GOT3 (cell line): ENCODE measurements at places on chromosomes 11 and 22.

DNA sequence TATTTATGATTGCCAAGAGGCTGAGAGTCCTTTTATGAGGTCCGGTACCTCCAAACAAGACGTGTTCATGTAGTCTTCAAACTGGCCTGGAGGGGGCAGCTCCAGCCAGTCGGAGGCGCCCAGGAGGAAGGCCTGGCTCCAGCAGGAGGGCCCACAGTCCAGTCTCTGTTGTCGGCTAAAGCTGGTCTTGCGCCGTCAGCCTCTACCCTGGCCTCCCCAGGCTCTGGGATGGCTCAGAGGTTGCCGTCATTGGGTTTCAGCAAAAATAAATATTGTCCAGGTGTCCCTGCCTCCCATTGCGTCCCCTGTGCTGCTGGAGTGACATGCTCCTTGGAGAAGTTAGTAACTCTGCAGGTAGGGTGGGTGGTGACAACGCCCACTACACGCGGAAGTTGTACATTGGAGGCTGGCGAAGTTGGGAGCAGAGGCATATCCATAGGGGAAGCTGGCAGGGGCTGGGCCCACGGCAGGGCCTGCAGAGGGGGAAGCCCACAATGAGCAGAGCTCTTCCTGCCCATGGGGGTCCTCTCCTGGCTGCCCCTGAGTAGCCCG, 1.0 kb upstream of the SLC25A1 start:
- no peak for DNase-seq

DNA sequence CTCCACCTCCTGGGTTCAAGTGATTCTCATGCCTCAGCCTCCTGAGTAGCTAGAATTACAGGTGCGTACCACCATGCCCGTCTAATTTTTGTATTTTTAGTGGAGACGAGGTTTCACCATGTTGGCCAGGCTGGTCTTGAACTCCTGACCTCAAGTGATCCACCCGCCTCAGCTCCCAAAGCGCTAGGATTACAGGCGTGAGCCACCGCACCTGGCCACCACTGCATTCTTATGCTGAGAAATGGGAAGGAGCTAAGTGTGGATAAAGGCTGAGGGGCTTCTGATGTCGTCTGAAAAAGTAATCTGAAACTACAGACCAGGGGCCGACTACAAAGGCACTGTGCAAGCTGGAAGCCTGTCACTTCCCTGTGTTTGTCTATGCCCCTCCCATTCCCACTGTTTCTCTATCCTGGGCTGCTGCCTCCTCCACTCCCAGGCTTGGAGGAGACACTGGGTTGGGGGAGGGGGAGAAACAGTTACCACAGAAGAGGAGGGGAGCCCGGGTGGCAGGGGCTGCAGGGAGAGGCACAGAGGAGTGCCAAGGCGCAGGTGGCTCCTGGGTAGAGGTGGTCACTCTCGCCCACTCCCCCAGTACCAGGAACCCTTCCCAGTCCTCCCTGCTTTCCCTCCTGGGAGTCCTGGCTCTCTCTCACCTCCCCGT, 2.9 kb upstream of the MTA2 start:
- no peak for DNase-seq

DNA sequence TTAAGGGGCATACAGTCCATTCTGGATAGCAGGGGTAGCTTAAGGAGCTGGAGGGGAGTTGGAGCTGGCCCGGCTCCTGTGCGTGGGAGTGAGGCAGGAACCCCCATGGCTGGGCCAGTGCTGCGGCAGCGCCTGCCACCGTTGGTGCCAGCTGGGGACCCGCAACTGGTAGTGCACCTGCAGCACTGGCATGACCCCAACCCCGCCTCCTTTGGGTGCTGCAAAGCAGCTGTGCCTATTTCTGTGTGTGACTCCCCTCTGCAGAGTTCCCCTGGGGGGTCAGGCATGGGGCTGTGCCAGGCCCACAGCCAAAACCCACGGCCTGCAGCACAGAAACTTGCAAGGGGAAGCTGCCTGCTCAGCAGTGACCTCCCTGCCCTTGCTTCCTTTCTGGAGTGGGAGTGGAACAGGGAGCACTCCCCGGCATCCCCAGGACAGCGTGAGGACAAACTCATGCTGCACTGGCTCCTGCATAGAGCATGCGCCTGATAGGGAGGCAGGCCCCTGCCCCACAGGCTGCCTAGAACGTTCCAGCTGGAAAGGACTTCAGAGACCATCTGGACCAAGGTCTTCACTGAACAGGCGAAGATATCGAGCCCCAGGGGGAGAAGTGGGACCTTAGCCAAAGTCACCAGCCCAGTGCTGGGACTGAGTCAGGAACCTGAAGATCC, 26.2 kb upstream of the RAB1B start:
- no peak for DNase-seq

DNA sequence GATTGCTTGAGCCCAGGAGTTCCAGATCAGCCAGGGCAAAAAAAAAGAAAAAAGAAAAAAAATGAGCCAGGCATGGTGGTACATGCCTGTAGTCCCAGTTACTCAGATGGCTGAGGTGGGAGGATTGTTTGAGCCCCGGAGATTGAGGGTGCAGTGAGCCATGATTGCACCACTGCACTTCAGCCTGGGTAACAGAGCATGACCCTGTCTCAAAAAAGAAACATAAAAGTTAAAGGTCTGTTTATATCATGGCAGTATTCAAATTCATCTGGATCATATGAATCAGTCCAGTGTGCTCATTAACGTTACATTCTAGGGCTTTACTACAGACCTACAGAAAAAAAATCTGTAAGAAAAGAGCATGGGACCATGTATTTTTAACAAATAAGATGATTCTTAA, 13.9 kb downstream of the HSD17B12 start:
- DNase-seq, result no peak

DNA sequence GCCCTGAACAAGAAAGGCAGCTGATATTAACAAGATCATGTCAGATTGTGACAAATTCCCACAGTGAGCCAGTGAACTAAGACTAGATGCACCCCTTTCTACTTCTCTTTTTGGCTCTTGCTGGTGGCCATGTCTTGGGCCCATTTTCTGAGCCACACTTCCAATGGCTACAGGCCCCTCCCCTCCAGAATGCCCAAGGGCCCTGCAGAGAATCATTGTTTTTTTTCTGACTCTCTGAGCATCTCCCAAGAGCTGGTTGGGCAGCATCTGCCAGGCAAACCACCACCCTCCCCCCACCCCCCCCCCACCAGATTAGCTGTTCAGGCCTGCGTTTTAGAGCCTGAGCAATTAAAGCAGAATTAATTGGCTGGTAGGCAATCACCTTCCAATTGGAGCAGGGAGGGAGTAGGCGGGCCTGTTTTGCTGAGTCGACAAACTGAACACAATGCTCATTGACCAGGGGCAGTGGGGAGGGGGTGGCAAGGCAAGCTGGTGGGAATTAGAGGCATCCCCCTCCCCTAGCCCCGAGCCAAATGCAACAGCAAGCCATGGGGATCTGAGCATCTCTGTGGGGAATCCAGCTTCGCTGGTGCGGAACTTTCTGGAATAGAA, 541.4 kb downstream of the MN1 start:
- no peak for DNase-seq

DNA sequence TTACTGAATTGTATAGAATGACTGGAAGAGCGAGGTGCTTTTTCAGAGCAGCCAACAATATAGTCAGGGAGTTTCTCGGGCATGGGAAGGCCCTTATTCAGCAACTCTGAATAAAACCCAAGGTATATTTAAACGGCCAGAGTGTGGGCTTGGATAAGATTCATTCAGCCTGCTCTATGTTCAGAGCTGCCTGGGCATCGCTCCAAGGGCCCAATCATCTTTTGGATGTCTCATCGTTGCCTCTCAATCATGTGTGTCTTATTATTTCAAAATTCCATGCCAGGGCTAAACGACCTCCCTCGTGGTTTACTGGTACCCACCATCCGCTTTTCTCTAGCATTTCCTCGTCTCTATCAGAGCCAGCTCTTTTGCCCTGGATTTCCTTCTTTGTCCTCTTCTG, 19.5 kb upstream of the NTM start:
- DNase-seq, result no peak

DNA sequence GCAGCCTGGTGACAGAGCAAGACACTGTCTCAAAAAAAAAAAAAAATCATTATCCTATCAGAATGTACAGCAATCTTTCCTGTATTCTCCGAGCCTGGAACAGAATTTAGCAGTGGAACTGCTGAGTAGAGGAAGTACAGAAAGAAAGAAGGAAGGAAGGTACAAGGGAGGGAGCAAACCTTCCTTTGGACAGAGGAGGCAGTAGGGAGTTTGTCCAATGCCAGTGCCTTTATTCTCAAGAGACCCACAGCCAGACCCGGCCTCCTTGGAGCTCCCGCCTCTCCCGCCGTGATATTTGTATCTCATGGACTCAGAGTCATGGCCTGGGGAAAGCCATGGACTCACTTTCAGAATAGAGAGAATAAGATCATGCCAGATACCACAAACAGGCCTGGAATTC, 37.7 kb upstream of the LRRC55 start:
- no peak for DNase-seq

GRCh38 chr22:29574762-29575450, 6.0 kb downstream of the NIPSNAP1 start:
- DNase-seq, result no peak

- no peak for DNase-seq
Observed at GRCh38 chr11:69370984-69371709, 77.2 kb downstream of the MYEOV start.

GRCh38 chr11:69593851-69594250, 47.1 kb upstream of the CCND1 start:
- DNase-seq, result no peak

GRCh38 chr11:2789791-2790567, 90.2 kb upstream of the KCNQ1OT1 start:
- DNase-seq, result no peak

- no peak for DNase-seq
Observed at GRCh38 chr11:32890843-32891656, 1.6 kb upstream of the QSER1 start.

DNA sequence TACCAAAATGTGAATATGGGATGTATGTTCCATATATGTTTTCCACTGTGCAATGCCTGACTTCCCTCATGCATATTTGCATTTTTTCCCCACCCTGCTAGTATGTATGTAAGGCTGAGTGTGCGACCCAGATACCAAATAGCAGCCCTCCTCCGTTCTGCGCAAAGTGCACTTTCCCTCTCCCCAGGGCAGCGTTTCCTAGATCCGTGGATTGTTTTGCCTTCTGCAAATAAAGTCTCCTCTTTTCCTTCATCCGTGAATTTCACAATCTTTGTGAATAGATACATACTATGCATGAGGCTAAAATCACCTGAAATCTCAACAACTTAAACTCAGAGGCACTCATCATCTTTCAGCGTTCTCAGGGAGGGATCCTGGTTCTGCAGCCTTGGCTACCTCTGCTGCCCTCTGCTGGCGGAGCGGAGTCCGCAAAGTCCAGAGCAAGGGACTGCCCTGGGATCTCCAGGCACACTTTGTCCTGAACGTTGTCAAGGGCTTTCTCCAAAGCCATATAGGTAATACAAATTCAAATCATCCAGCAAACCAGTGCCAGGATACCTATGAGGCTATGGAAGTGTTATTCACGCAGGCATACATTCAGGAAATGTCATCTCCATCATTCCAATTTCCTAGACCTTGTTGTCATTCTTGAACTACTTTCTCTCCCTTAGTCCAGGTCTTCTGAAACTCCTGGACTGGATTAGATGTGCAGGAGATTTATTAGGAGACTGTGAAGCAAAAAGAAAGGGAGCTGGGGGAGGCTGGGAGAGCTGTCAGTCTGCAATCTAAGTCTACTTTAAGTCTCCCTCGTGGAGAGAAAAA, 53.1 kb downstream of the CNTF start:
- DNase-seq, result peak; percentile 7

DNA sequence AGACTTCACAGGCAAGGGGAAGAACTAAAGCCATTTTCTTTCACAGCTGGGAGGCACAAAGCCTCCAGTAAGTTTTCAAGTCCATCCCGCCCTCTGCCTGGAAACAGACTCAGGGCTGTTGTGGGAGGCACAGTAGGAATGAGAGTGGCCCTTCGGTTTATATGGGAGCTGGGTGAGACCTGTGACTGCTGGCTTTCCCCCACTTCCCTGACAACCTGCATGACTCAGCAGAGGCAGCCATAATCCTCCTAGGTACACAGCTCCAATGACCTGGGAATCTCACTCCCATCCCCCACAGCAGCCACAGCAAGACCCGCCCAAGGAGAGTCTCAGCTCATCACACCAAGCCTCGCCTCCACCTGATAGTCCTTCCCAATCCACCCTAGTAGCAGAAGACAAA, 12.1 kb upstream of the TMEM45B start:
- DNase-seq, result no peak

DNA sequence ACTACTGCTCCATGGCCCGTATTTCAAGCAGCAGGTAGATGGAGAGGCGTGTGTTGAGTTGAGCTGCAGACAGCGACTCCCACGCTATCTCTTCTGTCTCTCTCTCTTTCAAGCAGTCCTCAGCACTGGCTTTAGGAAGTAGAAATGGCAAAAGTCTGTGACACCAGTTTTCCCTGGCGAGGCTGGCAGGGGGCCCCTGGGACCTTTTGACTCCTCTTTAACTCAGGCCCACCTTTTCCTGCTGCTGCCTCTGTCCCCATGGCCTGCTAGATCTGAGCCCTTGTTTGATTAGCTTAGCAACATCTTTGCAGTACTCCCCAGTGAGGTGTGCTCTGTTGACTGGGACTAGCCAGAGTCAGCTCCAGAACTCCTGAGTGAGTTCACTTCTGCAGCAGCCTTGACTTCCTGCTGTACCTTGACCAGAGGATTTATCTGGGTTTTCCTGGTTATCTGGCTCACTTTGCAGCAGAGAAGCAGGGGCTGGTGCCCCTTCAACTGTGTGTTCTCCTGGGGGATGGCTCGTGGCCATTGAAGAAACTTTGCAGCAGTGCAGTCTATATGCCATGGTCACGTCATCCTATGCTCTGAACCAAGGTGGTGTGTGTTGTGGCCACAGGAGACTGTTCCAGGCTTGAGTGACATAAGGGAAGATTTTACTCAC, 183.9 kb downstream of the DBX1 start:
- no peak for DNase-seq
